Activated CD4-positive, alpha-beta T cell treated with anti-CD3 and anti-CD28 coated beads for 4 hours (primary cell): ENCODE measurements at places on chromosomes 2 and 18.

- no peak for DNase-seq
Measured at GRCh38 chr18:80205294-80205693, 42.0 kb downstream of the PARD6G start.

GRCh38 chr18:64785686-64786085 lies 636.8 kb upstream of the LINC00305 start:
- no peak for DNase-seq

DNA sequence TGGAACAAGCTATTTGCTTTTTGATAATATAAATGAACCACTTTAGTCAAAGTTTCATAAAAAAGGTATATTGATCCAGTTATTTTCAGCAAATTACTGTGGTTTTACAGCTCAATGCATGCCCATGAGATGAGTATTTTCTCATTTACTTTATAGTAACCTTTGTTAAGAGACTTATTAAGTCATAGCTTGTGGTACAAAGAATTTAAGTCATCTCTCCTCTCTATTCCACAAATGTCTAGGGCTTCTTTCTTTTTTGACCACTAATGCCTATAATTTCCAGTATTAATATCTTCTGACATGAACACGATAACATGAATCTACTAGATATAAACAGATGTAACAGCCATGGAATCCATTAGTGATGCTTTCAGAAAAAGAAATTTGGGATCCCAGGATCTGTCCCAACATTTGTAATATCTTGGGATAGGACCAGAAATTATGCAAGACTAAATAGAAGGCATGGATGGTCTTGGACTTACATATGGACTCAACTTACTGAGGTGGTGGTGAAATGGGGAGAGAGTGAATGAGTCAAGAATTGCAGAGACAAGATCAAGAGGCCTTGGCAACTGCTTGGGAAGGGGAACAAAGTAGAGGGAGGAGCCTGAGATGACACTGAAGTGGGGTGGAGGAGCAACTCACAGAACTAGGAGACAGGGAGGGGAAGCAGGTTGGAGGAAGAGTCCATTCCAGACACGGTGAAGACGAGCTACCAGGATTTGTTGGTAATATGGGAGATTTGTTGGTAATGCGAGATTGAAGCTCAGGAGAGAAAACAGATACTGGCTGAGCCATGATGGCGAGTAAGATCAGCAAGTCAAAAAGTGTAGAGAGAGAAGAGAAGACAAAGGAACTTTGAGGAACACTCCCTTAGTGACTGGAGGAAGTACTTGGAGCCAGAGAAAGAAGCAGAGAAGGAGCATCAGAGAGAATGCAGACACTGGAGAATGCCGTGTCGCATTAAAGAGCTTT lies 42.4 kb upstream of the KDM3A start:
- DNase-seq: no peak

DNA sequence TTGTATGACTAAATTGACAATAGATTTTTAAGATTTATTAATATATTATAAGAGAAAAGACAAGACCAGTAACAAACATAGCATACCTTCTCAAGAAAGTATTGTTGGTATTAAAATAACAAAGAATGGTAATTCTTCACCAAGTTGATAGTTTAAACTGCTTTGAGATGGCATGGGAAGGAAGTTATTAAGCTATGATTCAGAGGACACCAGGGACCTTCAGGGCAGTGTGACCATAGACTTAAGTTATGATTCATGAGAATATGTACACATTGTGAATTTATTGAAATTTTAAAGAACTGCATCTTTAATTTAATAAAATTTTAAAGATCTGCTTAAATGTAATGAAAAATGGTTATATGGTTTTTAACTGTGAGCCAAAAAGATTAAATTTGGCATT lies 205.7 kb downstream of the DSEL start:
- no peak for DNase-seq

DNA sequence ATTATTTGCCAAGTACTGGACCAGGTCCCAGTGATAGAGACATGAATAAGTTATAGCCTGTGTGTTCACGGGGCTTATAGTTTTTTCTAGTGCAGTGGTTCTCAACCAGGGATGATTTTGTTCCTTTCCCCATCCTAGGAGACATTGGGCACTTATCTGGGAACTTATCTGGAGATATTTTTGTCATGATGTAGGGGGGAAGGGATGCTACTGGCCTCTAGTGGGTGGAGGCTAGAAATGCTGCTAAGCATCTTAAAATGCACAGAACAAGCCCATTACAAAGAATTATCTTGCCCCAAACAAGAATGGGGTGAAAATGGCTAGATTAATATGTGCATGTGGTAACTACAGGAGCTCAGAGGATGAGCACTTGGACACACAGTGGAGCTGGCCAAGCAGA lies 75.2 kb downstream of the KLHL29 start:
- DNase-seq: no peak

- DNase-seq: no peak
Measured at GRCh38 chr2:85578243-85579180, 1.1 kb downstream of the VAMP8 start.

- no peak for DNase-seq
Measured at GRCh38 chr2:144376460-144376859, 143.5 kb downstream of the ZEB2 start.

GRCh38 chr2:105571445-105571987 lies 172.7 kb upstream of the FHL2 start:
- DNase-seq: no peak

- DNase-seq: no peak
Measured at GRCh38 chr18:33427549-33427948, 13.0 kb downstream of the CCDC178 start.

DNA sequence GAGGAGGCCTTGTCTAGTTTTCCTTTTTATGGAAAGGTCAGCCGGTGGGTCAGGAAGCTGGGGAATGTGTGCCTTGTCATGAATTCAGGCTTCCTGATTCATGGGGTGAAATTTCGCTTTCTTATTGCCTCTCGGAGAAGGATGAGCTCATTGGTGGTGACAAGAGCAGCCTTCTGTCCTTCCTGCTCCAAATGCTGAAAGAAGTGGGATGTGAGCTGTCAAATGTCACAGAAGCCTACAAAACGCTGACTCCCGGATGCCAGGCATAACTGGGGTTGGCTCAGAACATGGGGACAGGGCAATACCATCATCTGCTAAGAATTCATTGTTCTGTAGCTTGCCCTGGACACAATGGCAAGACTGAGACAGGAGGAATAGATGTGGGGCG lies 55.8 kb upstream of the FAM136A start:
- DNase-seq: no peak

DNA sequence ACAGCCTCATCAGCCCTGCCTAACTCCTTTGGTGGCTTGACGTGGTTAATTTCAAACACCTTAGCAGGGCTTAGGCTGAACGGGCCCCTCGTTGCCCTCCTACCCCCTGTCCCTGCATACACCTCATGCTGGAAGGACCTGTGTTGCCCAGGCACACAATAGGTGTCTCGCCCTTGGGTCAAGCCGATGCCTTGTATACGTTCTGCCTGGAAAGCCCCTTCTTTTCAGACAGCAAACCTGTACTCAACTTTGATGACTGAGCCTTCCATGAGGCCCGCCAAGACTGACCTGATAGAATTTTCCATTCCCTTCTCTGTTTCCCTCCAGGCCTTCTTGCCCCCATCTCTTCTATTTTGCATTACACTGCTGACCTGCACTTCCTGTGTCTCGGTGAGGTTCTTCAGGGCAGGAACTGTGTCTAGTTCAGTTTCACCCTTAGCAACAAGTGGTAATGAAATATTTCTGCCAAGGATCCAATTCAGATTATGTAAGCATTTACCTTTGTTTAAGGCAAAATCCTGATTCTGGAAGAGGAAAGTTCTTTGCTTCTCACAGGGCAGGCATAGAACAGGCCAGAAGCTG lies 7.9 kb downstream of the GREB1 start:
- DNase-seq: no peak

DNA sequence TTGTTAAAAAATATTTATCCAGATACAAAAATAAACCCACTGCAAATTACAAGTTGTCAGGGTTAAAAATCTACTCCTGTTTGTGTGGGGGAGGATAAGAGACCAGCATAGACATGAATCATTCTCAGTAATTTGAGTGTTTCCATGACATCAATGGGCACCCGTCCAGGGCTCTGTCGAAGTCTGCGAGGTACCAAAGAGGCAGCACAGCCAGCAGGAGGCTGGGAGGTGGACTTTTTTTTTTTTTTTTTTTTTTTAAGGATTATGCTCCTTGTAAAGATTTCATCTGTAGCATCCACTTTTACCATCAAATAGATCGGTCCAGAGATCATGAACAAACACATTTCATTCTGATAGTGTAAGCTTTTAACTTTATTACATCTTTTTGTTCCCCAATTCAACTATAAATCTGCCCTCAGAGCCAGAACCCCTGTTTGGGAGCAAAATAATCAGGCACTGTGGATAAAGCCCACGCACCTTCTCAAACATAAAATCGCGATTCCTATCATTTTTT lies 182.0 kb downstream of the TCF4 start:
- DNase-seq: no peak

GRCh38 chr2:161020437-161020836 lies 139.8 kb upstream of the TANK start:
- no peak for DNase-seq

- DNase-seq: no peak
Measured at GRCh38 chr2:231393149-231394131, 2.1 kb upstream of the B3GNT7 start.

DNA sequence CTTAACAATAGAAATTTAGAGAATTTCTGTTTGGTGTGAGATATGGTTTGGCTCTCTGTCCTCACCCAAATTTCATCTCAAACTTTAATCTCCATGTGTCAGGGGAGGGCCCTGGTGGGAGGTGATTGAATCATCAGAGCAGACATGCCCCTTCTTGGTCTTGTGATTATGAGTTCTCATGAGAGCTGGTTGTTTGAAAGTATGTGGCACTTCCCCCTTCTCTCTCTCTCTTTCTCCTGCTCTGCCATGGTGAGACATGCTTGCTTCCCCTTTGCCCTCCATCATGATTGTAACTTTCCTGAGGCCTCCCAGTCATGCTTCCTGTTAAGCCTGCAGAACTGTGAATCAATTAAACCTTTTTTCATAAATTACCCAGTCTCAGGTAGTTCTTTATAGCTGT lies 524.7 kb upstream of the ACVR2A start:
- no peak for DNase-seq

DNA sequence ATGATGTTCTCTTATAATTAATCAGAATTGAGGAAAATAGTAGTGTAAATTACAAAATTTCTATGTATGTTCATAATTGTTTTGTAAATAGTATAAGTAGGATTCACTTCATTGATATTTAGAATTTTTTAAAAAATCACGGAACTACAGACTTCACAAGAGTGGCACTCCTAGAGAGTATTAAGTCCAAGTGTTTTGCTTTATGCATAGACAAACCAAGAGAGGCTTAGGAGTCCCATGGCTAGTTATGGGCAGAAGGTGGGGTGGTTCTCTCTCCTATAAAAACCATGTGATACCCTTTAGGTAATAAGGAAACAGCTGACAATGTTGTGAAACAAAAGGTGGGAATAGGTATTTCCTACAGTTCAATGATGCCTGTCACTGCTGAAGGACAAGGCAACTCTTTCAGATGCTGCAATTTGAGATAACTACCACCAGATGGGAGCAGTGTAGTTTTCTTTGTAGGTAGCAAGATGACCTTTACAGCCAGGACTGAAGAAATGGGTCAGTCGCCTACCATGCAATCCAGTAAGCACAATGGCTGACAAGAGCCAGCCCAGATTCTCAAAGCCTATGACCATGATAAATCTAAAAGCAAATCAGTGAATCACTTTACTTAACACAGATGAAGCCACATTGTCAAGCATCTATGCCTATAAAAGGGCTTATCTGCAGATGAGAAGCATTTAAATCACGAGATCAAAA lies 83.9 kb downstream of the AAK1 start:
- DNase-seq: no peak

GRCh38 chr18:22163416-22164161 lies 5.8 kb upstream of the GATA6 start:
- no peak for DNase-seq

GRCh38 chr2:9895669-9896590 lies 52.7 kb downstream of the TAF1B start:
- DNase-seq: no peak

GRCh38 chr2:120632796-120633646 lies 102.6 kb upstream of the GLI2 start:
- no peak for DNase-seq

DNA sequence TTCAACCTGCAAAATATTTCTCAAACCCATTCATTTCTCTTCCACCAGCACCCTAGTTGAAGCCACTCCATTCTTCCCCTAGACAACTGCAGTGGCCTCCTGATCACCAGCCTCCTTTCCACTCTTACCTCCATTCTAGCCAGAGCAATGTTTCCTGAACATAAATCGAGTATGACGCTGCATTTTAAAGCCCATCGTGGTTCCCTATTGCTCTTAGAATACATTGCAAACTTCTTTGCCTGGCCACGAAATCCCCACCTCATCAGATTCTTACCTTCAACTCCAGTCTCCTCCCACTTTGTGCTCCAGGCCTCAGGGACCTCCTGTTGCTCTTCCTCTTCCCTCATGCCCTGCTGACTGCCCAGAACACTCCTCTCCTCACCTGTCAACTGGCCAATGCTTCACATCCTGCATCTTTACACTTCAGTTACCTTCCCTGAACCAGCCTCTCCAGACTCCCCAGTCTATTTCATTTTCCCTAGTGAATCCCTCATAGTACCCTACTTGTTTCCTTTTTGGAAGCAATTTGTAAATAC lies 176.5 kb upstream of the CTAGE1 start:
- DNase-seq: no peak

GRCh38 chr2:240182476-240182875 lies 42.0 kb upstream of the OTOS start:
- DNase-seq: no peak

- no peak for DNase-seq
Measured at GRCh38 chr2:11914455-11914854, 168.0 kb downstream of the LPIN1 start.

GRCh38 chr2:199742884-199743283 lies 108.1 kb downstream of the FTCDNL1 start:
- no peak for DNase-seq
